Germinal center (tissue), 1 donor: ENCODE measurements at places on chromosomes 12 and 14.
A peak's percentile ranks its signal among the peaks of the same experiment; 100 is the strongest.

- no peak for DNase-seq
These were observed 156.4 kb downstream of the NEDD1 start for GRCh38 chr12:97063292-97063935.

- no peak for DNase-seq
These were observed 1116.5 kb upstream of the TMEM132C start for GRCh38 chr12:127150479-127150878.

DNA sequence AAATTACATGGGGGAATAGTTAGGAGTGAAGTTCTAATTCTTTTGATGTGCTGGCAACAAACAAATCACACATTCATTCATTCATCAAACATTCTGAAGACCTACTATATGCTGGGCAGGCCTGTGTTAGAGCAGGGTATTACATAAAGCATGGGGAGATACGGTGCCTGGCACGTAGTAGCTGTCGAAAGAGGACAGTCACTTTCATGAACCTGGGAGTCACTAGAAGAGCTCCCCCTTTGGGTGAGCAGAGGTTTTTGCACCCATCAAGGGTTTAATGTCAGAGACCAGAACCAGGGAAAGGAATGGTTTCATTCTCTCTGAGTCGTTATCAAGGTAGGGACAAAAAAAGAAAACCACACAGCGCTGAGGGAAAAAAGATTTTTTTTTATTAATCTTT, 10.0 kb downstream of the LHX5 start:
- DNase-seq: peak; percentile 40

DNA sequence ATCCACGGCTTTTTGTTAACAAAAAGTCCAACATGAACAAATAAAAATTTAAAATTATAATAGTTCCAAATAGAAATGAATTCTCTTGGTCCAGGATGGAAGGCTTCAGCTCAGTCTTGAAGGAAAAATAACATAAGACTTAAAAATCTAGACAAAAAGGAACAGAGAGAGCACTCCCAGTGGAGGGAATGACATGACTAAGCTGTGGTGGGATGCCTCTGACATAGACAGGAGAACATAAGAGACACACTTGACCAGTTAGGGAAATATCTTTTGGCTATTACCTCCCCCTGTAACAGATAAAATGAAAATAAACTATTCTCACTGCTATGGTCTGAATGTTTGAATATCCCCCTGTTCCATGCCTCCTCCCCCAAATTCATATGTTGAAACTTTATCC, 106.8 kb downstream of the BBS10 start:
- no peak for DNase-seq

DNA sequence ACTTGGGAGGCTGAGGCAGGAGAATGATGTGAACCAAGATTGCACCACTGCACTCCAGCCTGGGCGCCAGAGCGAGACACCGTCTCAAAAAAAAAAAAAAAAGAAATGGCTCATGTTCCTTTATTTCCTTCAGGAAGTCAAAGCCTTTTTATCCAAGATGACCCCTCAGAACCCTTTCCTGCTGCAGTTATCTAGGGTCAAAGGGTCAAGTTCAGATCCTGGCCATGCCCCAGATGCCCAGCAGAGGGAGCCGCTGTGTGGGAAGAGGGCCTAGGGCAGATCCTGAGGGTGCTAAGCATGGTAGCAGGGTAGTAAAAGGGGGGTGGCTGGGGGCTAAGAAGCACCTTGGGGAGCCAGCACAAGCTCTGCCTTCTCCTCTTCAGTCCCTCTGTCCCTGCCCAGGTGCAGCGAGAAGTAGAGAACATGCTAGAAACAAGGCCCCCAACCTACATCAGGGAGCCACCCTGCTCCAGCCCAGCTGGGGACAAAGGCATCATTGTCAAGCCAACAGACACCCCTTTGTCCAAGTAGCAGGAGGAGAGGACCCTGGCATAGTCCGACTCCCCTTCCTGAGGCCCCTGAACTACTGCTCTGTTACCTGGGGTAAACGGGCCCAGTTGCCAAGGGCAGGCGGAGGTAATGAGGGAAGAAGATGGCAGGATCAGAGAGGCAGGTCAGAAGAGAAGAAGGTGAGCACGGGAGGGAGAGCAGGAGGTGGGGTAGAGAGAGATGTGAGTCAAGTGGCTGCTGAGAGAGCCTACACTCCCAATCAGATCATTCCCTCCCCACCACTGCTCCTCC, 6.5 kb downstream of the NFE2 start:
- DNase-seq: peak; percentile 61

DNA sequence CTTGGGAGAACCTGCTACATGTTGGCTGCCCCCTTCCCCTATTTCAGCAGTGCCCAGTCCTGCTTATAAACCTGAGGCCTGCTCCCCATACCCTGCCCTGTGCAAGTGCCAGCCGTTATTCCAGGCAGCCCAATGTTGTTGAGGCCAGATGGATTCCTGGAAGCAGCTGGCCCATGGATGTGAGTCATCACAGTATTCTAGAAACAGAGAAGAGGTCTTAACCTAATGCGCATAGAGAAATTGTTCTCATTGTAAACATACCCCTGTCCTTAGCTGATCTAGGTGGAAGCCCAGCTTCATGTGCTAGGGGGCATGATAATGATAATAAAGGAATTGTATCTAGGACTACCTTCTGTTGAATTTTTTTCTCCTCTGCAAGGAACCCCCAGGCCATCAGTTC, 69.7 kb downstream of the TSPAN11 start:
- DNase-seq: no peak

GRCh38 chr12:83514372-83514771, 827.7 kb downstream of the TMTC2 start:
- DNase-seq: no peak

GRCh38 chr12:56641219-56641618, 4.6 kb downstream of the ATP5F1B start:
- no peak for DNase-seq

GRCh38 chr12:52244615-52244994, 11.6 kb downstream of the KRT7 start:
- no peak for DNase-seq

- no peak for DNase-seq
These were observed 46.5 kb upstream of the CCND2 start for GRCh38 chr12:4227046-4227445.

GRCh38 chr14:101228949-101229541, 325.5 kb upstream of the RTL1 start:
- no peak for DNase-seq

GRCh38 chr12:55624056-55624455, 12.6 kb upstream of the OR10P1 start:
- no peak for DNase-seq

- no peak for DNase-seq
These were observed 93.6 kb downstream of the STAB2 start for GRCh38 chr12:103680591-103681141.

- DNase-seq: no peak
These were observed 1.8 kb upstream of the AQP5 start for GRCh38 chr12:49959685-49960473.

- DNase-seq: no peak
These were observed 134.0 kb downstream of the PRKCH start for GRCh38 chr14:61455351-61455750.

DNA sequence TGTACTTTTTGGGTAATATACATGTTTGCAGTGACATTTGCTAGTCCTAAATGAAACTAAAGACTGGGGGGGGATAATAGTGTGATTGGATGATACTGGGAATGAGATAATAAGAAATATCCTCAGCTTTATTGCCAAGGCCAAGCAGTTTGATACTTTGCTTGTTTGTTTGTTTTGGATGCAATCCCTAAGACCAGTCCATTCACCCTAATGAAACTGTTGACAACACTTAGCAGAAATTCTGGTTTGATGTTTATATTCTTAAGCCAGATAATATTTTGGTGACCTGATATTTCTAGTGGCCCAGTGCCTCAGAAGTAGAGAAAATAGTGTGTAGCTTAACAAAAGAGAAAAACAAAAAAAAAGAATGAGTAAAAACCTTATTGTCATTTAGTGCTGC, 1.8 kb downstream of the PHC1 start:
- no peak for DNase-seq

DNA sequence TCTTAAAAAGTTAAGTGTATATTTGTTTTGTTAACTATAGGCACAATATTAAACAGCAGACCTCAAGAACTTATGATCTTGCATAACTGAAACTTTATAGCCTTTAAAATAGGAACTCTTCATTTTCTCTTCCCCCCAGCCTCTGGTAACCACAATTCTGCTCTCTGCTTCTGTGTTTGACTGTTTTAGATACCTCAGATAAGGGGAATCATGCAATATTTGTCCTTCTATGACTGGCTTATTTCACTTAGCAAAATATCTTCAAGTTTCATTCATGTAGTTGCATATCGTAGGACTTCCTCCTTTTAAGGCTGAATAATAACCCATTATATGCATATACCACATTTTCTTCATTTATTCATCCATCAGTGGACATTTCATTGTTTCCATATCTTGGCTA, 131.3 kb downstream of the PTPRO start:
- no peak for DNase-seq

DNA sequence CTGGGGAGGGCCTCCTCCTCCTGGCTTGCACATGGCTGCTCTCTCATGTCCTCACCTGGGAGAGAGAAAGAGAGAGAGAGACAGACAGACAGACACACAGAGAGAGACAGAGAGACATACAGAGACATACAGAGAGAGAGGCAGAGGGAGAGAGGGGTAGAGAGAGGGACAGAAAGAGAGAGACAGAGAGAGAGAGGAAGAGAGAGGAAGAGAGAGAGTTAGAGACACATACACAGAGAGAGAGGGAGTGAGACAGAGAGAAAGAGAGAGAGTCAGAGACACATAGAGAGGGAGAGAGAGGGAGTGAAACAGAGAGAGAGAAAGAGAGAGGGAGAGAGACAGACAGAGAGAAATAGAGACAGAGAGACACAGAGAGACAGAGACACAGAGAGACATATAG, 103.6 kb upstream of the ESRRB start:
- DNase-seq: no peak

GRCh38 chr12:12925388-12925787, 26.6 kb downstream of the GPRC5D start:
- no peak for DNase-seq
